Mammary epithelial cell (primary cell): ENCODE measurements at places on chromosomes 5 and 9. TPM values are rescaled to one million over a fixed set of nuclear protein-coding genes. Genes with fewer than 3 reads are reported as not detected.

GRCh38 chr9:109422641-109423040, 75.5 kb downstream of the PTPN3 start:
- no peak for DNase-seq

- DNase-seq = peak; percentile 43
Measured at GRCh38 chr9:109574061-109574882, 76.2 kb upstream of the PTPN3 start.

DNA sequence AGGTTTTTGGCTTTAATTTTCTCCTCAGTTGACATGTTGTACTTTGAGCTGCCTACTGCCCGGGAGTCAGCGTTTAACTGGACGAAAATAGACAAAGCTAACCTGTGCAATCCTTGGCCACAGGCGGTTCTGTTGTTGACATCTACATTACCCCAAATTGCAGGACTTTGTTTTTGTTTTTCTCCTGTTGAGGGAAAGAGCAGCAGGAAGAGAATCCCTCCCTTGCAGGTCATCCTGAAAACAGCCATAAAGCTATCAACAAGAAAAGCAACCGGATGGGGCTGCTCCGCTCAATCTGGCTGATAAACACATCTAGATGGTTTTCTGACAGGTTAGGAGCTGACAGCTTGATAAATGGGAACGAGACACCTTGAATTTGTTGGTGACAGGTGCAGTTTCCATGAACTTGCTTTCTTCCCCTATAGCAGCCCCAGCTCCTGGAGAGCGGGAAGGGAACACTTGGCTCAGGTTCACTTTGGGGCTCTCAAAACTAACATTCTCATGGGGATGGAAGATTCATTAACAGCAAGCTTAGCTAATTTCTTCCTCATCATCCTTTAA, 331.5 kb downstream of the SLIT3 start:
- no peak for DNase-seq

- no peak for DNase-seq
Measured at GRCh38 chr5:113081091-113081839, 104.7 kb downstream of the DCP2 start.

- no peak for DNase-seq
Measured at GRCh38 chr5:176446884-176447590, 1.1 kb upstream of the FAF2 start.

DNA sequence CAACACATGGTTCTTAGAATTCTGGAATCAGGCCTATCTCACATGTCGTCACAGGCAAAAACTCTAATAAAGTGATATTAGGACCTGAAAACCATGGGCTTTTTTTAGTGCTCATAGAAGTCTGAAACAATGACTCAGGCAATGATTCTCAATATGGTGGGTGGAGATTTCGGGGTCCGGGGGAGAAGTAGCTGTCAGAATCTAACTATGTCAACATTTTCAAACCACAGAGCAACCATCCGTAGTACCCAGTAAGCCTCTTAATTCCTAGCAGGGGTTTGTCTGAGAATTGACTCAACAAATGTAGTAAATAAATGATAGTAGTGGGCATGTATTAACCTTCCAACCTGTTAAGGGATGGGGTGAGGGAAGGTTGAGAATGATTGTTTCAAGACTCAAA, 2.6 kb downstream of the AMACR start:
- no peak for DNase-seq

DNA sequence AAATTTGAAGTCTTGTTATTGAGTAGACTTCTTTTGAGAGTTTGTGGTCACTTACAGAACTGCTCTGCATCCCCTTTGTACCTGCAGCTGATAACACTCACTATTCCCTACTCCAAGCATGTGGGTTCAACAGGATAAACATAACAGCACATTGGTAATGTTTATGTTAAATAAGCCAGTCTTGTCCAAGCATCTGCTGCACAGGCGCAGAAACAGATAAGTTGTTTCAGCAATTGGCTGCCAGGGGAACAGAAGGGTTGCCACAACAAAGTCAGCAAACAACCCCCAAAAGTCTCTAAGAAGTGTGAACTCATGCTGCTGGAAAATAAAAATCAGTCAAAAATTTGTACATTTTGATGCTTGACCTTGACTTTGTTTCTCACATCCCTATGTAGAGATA, 174.6 kb downstream of the GDNF start:
- no peak for DNase-seq

- DNase-seq = peak; percentile 42
Measured at GRCh38 chr5:142433526-142434321, 108.9 kb upstream of the SPRY4 start.

- DNase-seq = no peak
Measured at GRCh38 chr5:76086095-76086494, 2.9 kb downstream of the SV2C start.

DNA sequence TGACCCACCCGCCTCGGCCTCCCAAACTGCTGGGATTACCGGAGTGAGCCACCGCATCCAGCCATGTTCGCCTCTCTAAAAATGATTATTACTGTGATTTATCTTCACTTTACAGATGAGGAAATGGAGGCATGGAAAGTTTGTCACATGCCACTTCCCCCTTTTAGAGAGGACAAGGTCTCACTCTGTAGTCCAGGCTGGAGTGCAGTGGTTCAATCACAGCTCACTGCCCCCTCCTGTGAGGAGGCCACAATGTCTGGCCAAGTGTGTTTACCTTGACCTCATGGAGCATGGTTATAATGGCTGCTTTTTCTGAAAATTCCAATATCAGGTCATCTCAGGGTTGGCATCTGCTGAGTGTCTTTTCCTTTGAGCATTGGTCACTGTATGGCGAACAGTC, 6.7 kb downstream of the PRRT1B start:
- no peak for DNase-seq

GRCh38 chr5:87313216-87313615, 45.5 kb downstream of the RASA1 start:
- DNase-seq = no peak

GRCh38 chr5:175378444-175379028, 65.4 kb downstream of the DRD1 start:
- peak; percentile 39 for DNase-seq

- DNase-seq = no peak
Measured at GRCh38 chr9:133710661-133711427, 27.3 kb downstream of the SARDH start.

GRCh38 chr5:14712666-14713065, 48.1 kb downstream of the OTULIN start:
- no peak for DNase-seq

- no peak for DNase-seq
Measured at GRCh38 chr5:160378330-160378729, 7.9 kb upstream of the C1QTNF2 start.

- DNase-seq = peak; percentile 27
Measured at GRCh38 chr9:19788614-19789271, at the start of gene SLC24A2. SLC24A2 (minus strand) TSS chr9:19789037.

DNA sequence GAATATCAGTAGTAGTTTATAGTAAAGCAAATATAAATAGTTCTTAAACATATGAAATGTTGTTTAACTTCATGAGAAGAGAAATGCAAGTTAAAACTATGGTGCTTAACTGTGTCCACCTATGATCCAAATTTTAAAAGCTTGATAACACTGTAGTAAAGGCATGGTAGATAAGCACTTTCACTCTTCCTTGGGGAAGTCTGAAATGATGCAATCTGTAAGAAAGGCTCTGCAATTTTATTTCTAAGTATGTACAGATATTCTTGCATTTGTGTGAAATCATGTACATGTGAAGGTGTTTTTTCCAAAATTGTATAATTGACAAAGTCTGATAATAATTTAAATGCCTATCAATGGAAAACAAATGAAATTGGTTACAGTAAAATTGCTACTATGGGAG, 66.9 kb downstream of the SYK start:
- DNase-seq = no peak

GRCh38 chr9:4594545-4594944, 67.5 kb upstream of the PLPP6 start:
- no peak for DNase-seq

- DNase-seq = no peak
Measured at GRCh38 chr9:125146247-125146646, 2.9 kb upstream of the SCAI start.

DNA sequence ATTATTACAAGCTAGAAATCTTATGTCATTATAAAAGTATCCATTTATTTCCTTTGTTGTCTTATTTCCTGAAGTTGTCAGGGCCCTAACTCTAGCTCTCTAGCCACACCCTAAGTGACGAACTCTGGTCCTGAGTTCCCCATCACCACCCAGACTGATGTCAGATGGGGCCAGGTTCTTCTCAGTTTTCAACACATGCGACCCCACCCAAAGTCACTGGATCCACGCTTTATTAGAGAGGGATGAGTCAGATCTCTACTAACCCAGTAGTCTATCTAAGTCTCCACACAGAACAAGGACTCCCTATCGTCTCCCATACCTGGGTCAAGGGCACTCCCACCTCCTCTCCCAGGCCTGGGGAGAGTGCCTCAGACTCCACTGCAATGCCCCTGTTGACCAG, 6.8 kb upstream of the FEM1C start:
- peak; percentile 67 for DNase-seq

DNA sequence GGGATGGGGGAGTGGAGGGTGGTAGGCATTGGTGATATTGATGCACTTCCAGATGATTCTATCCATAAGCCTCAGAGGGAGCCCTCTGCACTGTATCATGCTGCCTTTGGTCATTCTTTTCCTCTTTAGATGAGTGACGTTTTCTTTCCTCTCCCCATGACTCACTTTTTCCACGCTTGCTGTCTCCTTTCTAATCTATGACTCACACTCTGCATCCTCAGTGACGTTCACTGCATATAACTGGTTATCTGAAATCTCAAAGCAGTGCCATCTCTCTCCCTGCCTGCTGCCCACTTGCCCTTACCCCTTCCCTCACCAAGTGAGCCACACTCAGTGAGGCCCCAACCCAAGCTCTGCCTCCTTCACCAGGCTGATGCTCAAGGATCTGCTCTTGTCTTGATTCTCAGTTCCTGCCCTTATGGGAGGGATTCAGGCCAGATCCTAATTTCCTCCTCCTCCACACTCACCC, 31.6 kb downstream of the PTGS1 start:
- DNase-seq = peak; percentile 92

GRCh38 chr5:121862801-121863200, 11.1 kb downstream of the FTMT start:
- DNase-seq = no peak

GRCh38 chr9:127204771-127205470, 59.7 kb upstream of the GARNL3 start:
- DNase-seq = no peak

DNA sequence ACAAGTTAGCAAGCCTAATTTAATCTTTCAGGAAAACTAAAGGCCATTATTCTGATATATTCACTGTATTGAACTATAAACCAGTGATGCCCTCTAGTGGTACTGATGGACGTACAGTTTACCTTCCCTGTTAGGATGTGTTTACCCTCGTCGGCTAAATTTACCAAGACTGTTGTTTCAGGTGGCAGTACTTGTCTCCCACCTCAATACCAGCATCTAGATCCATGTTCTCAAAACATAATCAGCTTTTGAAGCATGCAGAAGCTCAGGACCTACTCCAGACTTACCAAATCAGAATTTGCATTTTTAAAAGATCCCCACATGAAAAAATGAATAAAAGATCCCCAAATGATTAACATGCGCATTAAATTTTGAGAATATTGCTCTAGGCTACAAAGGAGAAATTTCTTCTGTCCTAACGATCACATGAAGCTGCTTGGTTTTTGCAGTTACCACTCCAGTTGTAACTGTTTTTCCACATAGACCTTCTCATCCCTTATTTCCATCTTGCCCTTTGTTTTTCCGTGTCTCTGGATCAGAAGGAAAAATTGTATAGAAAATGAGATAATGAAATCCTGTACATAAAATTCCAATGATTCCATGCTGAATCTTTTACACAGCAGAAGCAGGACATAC, 3.2 kb upstream of the BAAT start:
- peak; percentile 32 for DNase-seq

GRCh38 chr5:59744531-59744992, 149.0 kb downstream of the PDE4D start:
- DNase-seq = peak; percentile 83

GRCh38 chr9:101032426-101032825, 3.9 kb downstream of the PLPPR1 start:
- DNase-seq = no peak

DNA sequence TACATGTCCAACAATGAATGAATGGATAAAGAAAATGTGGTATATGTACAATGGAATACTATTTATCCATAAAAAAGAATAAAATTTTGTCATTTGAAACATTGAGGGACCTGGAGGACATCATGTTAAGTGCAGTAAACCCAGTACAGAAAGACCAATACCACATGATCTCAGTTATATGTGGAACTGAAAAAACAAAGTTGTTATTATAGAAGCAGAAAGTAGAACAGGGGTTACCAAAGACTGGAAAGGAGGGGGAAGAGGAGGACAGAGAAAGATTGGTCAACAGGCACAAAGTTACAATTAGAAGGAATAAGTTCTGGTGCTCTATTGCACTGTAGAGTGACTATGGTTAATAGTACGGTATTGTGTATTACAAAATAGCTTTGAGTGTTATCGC, 233.8 kb downstream of the SEMA6A start:
- no peak for DNase-seq

GRCh38 chr5:101012880-101013279, 109.8 kb upstream of the ST8SIA4 start:
- no peak for DNase-seq

GRCh38 chr9:137237759-137238726, 3.0 kb upstream of the TUBB4B start:
- no peak for DNase-seq

- DNase-seq = peak; percentile 57
Measured at GRCh38 chr5:176955895-176956294, 50.7 kb downstream of the UIMC1 start.

DNA sequence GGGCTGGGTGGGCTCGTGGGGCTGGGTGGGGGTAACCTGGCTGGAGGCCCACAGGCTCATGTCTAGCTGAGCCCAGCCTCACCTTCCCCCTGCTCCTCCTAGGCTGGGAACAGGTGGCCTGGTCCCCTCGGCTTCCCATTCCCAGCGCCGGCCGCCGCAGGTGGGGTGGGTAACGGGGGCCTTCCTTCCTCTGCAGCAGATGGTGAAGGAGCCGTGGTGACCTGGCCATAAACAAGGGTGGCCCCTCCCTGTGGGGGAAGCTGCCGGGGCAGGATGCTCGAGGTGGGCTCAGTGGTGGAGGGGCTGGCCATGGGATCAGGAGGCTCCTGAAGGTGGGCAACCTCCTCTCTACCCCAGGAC, 41.0 kb upstream of the EGFL7 start:
- no peak for DNase-seq

DNA sequence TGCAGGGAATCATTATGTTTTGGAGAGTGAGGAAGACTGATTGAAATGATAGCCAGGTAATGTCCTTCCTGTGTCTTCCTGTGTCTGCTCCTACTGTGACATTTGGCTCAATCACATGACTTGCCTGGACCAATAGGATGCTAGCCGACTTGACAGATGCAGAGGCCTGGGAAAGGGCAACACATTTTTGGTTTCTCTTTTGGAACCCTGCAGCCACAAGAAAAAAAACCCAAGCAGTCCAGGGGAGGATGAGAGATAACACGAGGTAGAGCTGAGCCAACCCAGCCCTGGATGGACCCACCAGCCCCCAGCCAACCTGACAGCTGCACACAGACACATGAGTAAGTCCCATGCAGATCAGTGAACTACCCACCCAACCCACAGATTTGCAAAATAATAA, 256.1 kb upstream of the SMARCA2 start:
- DNase-seq = no peak

The MAT2B gene
- total RNA-seq = 44.4 and 46.1 TPM in 2 replicates

The NMUR2 gene
- total RNA-seq = not detected

The RGS14 gene
- 10.0 TPM for total RNA-seq

The GKAP1 gene
- total RNA-seq = 0.50 TPM

The PCDHB16 gene
- total RNA-seq = 0.21 and 0.56 TPM in 2 replicates

The LVRN gene
- 0.07 and 0.16 TPM in 2 replicates for total RNA-seq

The C9orf153 gene
- not detected in 2 replicates for total RNA-seq

The RNF130 gene
- 15.4 and 18.4 TPM in 2 replicates for total RNA-seq

The ADRA1B gene
- 0.67 TPM for total RNA-seq

The EEIG1 gene
- total RNA-seq = 23.0 TPM

The WDR38 gene
- not detected for total RNA-seq

The IL4 gene
- not detected in 2 replicates for total RNA-seq

The DMRTA1 gene
- total RNA-seq = 0.50 TPM

The TLX3 gene
- total RNA-seq = not detected in 2 replicates
